ENCODE measurements at places on chromosomes 5 and 9.

- DNase-seq: no peak
These were observed 214.7 kb downstream of the TRIO start for GRCh38 chr5:14357851-14358250.

GRCh38 chr5:180605554-180606214 lies 14.4 kb upstream of the SCGB3A1 start:
- DNase-seq: peak; percentile 44

- DNase-seq: no peak
These were observed 82.6 kb upstream of the FST start for GRCh38 chr5:53397845-53398244.

- DNase-seq: no peak
These were observed 408.7 kb downstream of the TLE4 start for GRCh38 chr9:79980432-79980831.

DNA sequence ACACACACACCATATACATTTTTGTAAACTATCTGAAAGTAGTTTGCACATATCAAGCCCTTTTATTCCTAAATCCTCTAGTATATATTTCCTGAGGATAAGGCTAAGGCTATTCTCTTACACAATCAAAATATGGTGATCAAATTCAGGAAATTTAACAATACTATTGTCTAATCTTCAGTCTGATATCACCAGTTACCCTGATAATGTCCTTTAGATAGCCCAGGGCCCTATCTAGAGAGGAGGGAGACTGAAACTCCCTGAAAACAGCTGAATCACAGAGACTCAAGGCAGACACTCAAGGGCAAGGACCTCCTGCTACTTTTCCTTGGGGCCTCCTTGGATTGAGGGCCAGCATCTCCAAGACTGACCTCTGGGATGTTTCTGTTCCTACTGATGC lies 30.4 kb downstream of the PTTG1 start:
- DNase-seq: no peak

DNA sequence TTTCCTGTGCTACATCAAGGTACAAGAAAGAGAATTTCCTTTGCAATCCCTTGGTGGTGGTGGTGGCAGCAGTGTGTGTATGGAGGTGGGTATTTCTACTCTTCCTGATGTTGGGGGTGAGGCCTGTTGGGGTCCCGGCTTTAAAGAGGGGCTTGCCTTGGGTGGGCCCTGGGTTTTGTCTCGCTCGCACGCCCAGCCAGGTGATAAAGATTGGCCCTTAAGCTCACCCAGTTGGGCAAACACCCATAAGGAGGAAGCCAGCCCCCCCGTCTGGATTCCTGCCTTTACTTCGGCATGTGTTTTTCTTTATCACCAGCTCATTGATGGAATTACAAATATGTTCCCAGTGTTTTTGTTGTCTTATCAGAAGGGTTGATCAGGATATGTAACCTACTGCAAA lies 16.0 kb upstream of the SARDH start:
- DNase-seq: no peak

DNA sequence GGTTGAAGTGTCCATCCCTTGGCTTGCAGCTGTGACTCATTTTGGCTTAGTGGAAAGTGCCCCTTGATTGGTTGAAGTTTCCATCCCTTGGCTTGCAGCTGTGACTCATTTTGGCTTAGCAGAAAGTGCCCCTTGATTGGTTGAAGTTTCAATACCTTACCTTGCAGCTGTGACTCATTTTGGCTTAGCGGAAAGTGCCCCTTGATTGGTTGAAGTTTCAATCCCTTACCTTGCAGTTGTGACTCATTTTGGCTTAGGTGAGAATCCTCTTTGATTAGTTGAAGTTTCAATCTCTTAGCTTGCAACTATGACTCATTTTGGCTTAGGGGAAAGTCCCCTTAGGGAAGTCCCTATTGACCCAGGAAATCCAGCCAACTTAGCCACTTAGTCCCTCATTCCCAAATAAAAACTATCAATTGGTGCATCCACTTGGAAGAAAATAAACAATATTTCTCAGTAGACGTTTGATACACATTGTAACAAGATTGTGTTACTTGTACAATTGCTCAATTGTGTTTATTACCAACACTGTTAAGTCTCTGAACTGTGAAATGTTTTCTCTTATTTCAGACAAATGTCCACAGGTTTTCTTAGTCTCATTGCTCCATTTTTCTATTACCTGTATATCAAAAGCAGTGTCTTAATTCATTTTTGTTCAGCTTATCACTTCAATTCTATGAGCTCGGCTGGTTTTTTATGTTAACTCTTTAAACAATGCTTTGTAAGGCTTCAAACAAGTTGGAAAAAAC lies 2308.8 kb upstream of the ACO1 start:
- DNase-seq: no peak

DNA sequence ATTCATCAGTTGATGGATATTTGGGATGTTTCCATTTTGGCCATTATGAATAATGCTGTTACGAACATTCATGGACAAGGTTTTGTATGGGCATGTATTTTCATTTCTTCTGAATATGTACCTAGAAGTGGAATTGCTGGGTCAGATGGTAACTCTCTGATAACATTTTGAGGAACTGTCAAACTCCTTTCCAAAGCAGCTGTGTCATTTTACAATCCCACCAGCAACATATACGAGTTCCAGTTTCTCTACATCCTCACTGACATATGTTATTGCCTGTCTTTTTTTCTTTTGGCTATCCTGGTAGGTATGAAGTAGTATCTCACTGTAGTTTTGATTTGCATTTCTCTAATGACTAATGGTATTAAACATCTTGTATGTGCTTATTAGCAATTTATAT lies 86.7 kb downstream of the PRKACG start:
- no peak for DNase-seq

- DNase-seq: no peak
These were observed 690.2 kb downstream of the NR2F1-AS1 start for GRCh38 chr5:92890841-92891244.

GRCh38 chr5:42566652-42567295 lies 143.5 kb downstream of the GHR start:
- DNase-seq: no peak

DNA sequence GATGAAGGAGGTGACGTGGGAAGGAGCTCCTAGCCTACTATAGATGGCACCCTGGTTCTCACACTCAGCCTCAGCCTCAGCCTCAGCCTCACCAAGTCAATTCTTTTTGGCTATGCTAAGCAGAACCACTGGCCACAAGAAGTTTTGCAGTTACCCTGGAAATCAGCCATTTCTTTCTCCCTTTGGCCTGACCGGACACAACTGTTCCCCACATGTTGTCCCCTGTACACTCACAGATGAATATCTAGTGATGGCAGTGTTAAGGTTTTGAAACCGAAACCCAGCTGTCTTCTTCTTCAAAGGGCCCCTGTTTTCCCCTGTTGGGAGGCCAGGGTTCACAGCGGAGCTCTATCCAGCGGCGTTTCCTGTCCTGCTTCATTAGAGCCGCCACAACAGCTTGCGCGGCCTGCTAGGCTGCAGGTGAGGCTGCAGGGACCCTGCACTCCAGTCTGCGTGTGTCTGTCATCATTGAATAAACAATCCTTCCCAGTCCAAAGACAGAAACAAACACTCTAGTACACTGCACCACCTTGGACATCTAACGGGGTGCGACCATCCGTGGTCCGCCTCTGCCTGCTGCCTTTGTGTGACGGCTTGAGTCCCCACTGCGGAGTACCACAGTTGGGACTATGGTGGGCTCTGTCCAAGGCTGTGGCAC lies 250.5 kb downstream of the DENND1A start:
- DNase-seq: peak; percentile 7

GRCh38 chr5:113056988-113057387 lies 80.4 kb downstream of the DCP2 start:
- no peak for DNase-seq

GRCh38 chr9:6199596-6199995 lies 16.0 kb upstream of the IL33 start:
- DNase-seq: no peak

DNA sequence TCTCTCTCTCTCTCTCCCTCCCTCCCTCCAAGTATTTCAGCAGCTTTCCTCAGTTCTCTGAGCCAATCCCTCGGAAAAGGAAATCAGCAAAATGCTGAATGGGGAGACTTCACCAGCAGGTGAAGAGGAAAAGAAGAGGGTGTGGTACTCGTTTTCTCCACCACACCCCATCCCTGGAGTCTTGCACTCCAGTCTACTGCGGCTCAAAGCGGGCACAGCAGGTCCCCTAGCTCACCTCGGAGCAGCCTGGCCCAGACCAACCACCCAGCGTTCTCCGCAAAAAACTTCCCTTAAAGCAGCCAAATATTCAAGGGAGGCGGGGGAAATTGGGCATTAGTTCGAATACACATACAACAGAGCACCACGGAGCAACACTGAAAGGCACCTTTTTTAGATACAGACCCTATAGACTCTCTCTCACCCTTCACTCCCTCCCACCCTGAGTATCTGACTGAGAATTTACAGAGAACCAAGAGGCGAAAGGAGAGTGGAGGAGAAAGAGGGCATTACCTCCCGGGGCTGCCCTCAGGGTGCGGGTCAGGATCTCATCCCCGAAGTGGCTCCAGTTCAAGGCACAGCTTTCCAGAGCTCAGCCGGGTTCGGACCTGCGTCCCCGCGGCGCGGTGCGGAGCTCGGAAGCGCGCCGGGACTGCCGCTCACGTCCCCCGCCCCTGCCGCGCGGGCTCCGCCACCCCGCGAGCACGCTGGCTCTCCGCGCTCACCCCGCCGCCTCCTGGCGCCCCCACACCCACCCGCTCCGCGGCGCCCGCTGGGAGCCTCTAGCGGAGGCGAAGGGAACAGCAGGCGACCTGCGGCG lies 1638.5 kb upstream of the C9orf72 start:
- no peak for DNase-seq

- no peak for DNase-seq
These were observed 14.4 kb downstream of the GLRX start for GRCh38 chr5:95808013-95808685.

DNA sequence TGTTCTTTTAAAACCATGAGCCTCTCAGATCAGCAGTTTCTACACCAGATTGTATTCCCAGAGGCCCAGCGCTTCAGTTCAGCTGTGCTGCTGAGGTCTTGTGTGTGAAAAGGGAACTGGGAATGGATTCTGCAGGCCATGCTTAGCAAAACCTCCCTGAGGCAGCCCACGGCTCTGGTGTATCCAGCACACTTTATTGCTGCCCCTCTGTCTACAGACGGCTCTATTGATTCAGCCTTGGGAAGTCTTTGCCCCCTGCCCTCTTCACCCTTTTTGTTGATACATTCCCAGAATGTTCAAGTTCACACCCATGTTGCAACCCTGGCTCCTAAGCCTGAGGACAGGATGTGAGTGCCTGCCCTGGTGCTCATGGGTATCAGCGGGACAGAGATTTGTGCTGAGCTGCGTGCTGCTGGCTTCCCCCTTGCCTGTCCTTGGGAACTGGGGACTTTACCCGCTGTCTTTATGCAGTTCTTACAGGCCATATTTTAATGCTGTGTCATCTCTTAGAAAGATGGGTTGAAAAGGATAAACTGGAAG lies 37.3 kb downstream of the ARHGAP26 start:
- no peak for DNase-seq

DNA sequence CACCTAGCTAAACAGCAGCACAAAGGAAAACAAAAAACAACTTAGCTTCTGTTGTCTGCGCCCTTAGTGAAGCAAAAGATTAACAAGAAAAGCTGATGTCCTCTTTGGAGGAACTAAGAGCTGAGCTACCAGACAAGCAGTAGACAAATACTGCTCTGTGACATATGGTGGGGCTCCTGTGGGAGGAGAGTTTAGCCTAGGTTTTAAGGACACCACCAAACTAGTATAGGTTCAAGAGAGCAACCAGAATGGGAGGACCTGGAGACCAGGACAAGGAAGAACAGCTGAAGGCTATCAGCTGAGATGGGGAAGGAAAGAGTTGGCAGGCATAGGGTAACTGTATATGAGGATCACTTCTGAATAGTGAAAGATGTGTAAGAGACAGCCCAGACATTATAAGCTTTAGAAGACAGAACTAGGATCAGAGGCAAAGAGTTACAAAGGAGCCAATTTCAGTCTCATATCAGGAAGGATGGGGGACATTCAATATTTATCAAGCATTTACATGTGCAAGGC lies 27.2 kb downstream of the FBXW2 start:
- no peak for DNase-seq

- no peak for DNase-seq
These were observed 13.9 kb upstream of the BTNL3 start for GRCh38 chr5:180974612-180975315.

GRCh38 chr9:104820336-104820735 lies 56.4 kb downstream of the NIPSNAP3B start:
- no peak for DNase-seq

DNA sequence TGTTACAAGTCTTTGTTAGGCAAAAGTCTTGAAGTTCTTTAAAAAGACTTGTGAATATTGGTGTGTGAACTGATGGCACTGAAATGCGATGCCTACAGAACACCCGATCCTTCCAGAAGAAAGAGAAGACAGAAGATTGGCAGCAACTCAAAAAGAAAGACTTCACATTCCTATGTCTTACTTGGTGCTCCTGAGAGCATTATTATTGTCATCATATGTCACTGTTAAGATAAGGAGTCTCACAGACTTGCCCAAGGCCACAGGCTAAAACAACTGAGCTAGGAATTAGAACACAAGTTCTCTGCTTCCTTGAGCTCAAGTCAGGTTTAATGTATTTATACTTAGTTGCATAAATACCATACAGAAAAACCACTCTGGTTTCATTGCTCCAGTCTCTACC lies 198.0 kb downstream of the PARP8 start:
- DNase-seq: no peak

DNA sequence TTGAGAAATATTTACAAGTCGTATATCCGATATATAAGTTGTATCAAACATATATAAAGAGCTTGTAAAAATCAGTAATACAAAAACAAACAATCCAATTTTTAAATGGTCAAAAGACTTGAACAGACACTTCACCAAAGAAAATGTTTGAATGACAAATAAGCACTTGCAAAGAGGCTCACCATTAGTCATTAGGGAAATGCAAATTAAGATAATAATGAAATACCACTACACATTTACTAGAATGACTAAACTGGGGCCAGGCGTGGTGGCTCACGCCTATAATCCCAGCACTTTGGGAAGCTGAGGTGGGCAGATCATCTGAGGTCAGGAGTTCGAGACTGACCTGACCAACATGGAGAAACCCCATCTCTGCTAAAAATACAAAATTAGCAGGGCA lies 134.6 kb upstream of the HAND1 start:
- DNase-seq: no peak

- DNase-seq: no peak
These were observed 64.3 kb downstream of the ARHGAP26 start for GRCh38 chr5:142834504-142834903.

DNA sequence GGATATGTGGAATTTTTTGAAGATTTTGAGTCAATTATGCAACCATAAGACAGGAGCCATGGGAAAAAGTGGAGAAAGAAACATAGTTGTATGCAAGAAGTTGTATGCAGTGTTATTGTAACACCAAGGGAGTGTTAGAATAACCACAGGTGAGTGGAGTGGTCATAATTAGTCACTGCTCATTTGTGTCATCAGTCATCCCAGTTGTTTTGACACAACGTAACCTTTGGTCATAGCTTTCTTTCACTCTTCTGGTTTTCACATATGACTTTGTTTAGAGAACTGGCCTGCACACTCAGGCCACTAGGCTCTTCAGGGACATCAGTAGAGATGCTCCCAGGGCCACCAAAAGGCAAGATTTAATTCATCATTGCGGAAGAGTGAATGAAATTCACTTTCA lies 158.7 kb upstream of the HMHB1 start:
- DNase-seq: no peak

Data from CD4-positive, alpha-beta T cell (primary cell).